ENCODE measurements at places on chromosomes 16 and 17.

DNA sequence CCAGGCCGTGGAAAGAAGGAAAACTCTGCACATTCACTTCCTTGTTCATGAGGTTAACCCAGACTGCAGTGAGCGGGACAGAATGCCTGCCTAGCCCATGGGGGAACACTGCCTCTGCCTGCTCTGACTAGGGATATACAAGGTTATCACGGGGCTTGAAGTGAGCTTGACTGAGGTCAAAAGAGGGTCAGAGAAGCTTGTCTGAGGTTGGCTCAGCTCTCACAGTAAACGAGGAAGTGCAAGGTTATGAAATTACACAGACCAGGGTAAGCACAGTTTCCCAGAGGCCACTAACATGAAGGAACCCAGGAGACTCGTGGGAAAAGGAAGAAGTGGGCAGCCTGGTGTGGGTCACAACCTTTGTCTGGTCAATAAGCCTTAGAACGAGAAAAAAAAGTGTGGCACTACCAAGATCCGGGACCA is 28.7 kb downstream of the HIC1 start:
- DNase-seq = no peak

DNA sequence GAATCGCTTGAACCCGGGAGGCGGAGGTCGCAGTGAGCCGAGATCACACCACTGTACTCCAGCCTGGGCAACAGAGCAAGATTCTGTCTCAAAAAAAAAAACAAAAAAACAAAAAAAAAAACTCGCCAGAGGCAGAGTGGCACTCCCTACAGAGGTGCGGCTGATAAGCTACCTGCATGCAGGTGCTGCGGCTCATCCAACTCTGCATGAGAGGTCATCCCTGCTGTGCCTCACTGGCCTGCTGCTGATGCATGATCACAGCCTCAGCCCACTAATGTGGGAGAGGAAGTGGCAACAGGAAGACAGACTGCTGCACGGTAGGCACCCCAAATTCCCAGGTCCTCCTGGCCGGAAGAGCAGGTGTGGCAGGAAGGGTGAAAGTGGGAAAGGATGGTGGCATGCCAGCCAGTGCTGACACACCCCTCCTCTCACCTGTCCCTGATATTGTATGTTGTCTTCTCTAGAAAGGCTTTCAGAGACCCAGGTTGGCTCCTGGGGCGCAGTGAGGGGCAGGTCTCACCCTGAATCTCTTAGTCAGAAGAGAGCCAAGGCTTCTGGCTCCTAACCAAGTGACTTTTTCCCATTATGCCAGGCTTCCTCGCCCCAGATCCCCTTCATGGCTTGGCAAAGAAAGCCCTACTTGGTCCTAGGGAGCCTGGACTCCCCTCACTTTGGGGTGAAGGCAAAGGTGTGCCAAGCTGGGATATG is 11.8 kb downstream of the NXPH3 start:
- no peak for DNase-seq

- peak; percentile 44 for DNase-seq
Observed at GRCh38 chr17:49021095-49021767, 24.0 kb downstream of the IGF2BP1 start.

- no peak for DNase-seq
Observed at GRCh38 chr16:26930786-26931581, 135.7 kb upstream of the C16orf82 start.
